ENCODE measurements at places on chromosomes 1 and 21. TPM values are rescaled to one million over a fixed set of nuclear protein-coding genes. Genes with fewer than 3 reads are reported as not detected.

The LYPD8 gene
- not detected for total RNA-seq

The DDOST gene
- 316 TPM for total RNA-seq

The TDRKH gene
- 5.5 TPM for total RNA-seq

The APCS gene
- total RNA-seq = not detected

The TTC39A gene
- 0.30 TPM for total RNA-seq

All from bronchus fibroblast of lung (primary cell).